ENCODE measurements at places on chromosomes 3 and 15.
A peak's percentile ranks its signal among the peaks of the same experiment; 100 is the strongest.

DNA sequence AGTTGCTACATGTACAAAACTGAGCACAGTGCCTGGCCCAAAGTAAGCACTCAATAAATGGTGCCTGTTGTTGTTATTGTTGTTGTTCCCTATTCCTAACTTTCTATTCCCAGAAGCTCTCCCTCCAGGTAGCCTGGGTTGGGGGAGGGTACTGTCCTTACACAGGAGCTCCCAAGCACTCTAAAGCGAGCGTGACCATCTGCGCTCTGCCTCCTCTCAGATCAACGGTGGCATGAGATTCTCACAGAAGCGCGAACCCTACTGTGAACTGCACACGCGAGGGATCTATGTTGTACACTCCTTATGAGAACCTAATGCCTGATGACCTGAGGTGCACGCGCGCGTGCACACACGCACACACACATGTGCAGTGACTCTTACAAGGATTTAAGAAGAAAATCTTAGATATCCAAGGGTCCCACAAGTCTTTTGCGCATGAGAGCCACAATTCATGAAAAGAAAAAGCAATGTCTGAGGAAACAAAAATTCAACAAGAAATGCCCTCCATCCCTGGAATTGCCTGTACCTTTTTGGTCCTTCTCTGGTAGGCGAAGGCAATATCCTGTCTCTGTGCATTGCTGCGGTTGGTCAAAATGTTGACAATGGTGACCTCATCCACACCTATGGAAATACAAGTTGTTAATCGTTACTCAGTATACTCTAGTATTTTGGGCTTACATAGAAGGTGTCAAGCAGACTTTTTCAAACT lies 33.7 kb downstream of the ANXA2 start:
- H3K4me1 ChIP-seq, result peaks cover 47% of the 10 kb centered on the region
- no peaks in the 10 kb centered on the region for H3K27me3 ChIP-seq
- DNase-seq, result no peak
- H3K27ac ChIP-seq, result peak overlapping the region; percentile 68
- no peak overlapping the region for H3K4me3 ChIP-seq
- H3K36me3 ChIP-seq, result peaks cover 69% of the 10 kb centered on the region

- H3K4me3 ChIP-seq, result no peak overlapping the region
- no peak for DNase-seq
- no peaks in the 10 kb centered on the region for H3K4me1 ChIP-seq
- no peaks in the 10 kb centered on the region for H3K36me3 ChIP-seq
- H3K27ac ChIP-seq, result no peak overlapping the region
Observed at GRCh38 chr3:55205990-55206389, 278.1 kb upstream of the LRTM1 start.

- peaks cover 56% of the 10 kb centered on the region for H3K4me1 ChIP-seq
- H3K36me3 ChIP-seq, result peaks cover 11% of the 10 kb centered on the region
- no peak for DNase-seq
- H3K4me3 ChIP-seq, result peak overlapping the region; percentile 90
Observed at GRCh38 chr15:40565333-40566238, 744 bp upstream of the CCDC32 start.

DNA sequence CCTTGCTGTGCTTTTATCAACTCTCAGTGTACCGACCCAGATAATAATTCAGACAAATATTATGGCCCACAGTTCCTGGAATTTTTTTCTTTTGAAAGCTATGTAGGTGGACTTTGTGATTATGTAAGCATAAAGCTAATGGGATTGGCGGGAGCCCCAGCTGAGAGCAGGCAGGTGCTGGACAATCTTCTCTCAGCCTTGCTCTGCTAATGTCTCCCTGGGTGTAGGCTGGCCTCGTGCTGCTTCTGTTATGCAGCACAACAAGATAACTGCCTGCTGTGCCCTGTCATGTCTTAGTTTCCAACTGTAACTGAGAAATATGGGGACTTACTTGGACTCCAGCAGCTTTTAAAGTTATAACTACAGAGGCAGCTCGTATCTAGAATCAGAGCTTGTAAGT lies 415.0 kb downstream of the PDCD6IP start:
- no peaks in the 10 kb centered on the region for H3K27me3 ChIP-seq
- H3K27ac ChIP-seq, result no peak overlapping the region
- H3K4me3 ChIP-seq, result no peak overlapping the region
- DNase-seq, result no peak
- H3K36me3 ChIP-seq, result no peaks in the 10 kb centered on the region

DNA sequence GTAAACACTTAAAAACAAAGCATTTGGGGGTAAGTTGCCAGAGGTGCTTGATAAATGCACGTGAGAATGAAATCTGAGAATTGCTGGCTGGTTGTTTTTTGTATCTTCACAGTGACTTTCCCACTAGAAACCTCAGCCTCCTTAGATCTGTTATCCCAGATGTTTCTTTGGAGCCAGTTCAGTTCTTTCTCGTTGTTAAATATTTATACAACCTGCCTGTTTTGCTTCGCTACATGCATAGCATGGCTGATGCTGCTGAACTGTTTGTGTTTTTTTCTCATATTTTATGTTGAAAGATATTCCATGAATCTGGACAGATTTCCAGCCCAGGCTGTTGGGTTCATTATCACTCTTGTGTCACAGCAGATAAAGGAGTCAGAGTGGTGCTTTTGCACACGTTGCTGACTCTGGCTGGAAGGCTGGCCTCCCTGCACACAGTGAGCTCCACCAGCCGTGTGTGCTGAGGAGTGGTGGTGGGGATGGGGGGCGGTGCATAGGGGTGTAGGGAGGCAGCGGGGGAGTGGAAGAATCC lies 80.2 kb downstream of the ARNT2 start:
- H3K27me3 ChIP-seq, result no peaks in the 10 kb centered on the region
- H3K27ac ChIP-seq, result no peak overlapping the region
- no peaks in the 10 kb centered on the region for H3K4me1 ChIP-seq

- H3K27ac ChIP-seq, result no peak overlapping the region
- no peaks in the 10 kb centered on the region for H3K36me3 ChIP-seq
- no peak overlapping the region for H3K4me3 ChIP-seq
- H3K4me1 ChIP-seq, result no peaks in the 10 kb centered on the region
- no peak for DNase-seq
Observed at GRCh38 chr15:48680841-48681240, 35.3 kb upstream of the FBN1 start.
